Activated T-helper 1 cell treated with Interleukin-2 at 50 U/mL for 16 hours (primary cell): ENCODE measurements at places on chromosomes 2 and 18.

GRCh38 chr18:67285583-67285982 lies 230.9 kb downstream of the DSEL start:
- DNase-seq, result no peak

GRCh38 chr2:26477911-26478253 lies at the start of gene OTOF:
Gene OTOF, minus strand, starts transcription at chr2:26478124.
- no peak for DNase-seq

DNA sequence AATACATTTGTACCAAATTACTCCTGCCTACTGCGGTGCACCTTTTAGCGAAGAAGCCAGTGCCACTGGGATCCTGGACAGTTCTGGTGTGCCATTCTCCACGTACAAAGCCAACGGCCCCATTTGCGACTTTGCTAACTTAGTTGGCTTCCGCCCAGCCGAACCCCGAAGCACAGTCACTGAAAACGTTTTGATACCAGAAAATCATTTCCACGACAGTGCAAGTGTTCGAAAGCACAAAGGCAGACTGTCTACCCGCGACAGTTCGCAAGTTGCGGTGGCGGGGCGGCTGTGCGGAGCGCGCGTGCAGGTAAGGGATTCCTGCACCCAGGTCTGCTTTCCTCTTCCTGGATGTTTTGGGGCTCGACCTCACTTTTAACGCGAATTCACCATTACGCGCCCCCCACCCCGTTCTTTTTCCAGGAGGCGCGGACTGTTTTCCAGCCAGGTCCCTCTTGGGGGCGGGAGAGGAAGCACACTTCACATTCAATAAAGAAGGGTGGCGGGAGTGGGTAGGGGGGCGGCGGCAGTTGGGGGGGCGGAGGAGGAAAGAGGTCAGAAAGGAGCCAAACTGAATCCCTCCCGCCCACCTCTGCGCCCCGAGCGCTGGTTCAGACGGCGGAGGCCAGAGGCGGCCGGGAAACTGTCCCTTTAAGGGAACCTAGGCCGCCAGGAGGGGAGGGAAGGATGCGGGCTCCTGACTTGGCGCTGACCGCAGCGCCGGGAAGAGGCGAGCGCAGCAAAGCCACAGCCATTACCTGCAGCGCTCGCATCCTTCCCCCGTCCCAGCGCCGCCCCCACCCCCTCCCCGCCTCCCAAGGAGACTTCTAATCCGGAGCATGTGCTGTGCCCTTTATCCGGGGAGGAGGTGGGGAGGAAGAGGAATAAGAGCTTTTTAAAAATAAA lies 107.4 kb upstream of the KCTD1 start:
- no peak for DNase-seq

- DNase-seq, result no peak
Measured at GRCh38 chr2:121390082-121390692, 105.2 kb upstream of the TFCP2L1 start.

GRCh38 chr2:189515264-189515663 lies 65.3 kb downstream of the SLC40A1 start:
- DNase-seq, result no peak

- no peak for DNase-seq
Measured at GRCh38 chr2:161036926-161037325, 123.3 kb upstream of the TANK start.

DNA sequence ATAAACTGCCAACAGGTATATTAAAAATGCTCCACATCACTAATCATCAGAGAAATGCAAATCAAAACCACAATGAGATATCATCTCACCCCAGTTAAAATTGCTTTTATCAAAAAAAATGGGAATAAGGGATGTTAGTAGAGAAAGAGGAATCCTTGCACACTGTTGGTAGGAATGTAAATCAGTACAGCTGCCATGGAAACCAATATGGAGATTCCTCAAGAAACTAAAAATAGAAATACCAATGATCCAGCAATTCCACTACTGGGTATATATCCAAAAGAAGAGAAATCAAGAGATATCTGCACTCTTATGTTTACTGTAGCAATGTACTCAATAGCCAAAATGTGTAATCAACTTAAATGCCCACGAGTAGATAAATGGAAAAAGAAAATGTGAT lies 40.6 kb downstream of the ZRANB3 start:
- no peak for DNase-seq

DNA sequence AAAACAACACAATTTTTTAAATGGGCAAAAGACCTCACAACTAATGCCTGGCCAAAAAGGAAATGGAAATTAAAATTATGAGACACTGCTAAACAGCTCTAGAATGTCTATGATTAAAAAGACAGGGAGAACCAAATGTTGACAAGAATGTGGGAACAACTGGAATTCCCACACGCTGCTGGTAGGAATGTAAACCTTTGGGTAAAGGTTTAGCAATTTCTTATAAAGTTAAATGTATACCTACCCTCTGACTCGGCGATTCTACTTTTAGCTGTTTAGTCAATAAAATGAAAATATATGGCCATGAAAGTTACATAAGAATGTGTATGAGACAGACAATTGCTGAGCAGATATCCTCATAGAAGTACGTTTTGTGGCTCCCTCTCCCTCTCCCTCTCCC lies 60.9 kb downstream of the ATF2 start:
- DNase-seq, result no peak

GRCh38 chr18:58891776-58892175 lies 27.1 kb downstream of the ZNF532 start:
- DNase-seq, result no peak

- DNase-seq, result no peak
Measured at GRCh38 chr18:45316127-45316526, 299.1 kb upstream of the SLC14A2 start.

- no peak for DNase-seq
Measured at GRCh38 chr18:13712400-13713131, 13.8 kb downstream of the FAM210A start.

GRCh38 chr2:121256720-121257479 lies 28.1 kb downstream of the TFCP2L1 start:
- DNase-seq, result no peak

DNA sequence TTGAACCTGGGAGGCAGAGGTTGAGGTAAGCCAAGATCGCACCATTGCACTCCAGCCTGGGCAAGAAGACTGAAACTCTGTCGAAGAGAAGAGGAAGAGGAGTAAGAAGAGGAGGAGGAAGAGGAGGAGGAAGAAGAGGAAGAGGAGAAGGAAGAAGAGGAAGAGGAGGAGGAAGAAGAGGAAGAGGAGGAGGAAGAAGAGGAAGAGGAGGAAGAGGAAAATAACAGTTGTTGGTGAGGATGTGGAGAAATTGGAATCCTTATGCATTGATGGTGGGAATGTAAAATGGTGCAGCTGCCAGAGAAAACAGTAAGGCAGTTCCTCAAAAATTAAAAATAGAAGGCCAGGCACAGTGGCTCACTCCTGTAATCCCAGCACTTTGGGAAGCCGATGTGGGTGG lies 8.5 kb upstream of the NCL start:
- DNase-seq, result no peak

DNA sequence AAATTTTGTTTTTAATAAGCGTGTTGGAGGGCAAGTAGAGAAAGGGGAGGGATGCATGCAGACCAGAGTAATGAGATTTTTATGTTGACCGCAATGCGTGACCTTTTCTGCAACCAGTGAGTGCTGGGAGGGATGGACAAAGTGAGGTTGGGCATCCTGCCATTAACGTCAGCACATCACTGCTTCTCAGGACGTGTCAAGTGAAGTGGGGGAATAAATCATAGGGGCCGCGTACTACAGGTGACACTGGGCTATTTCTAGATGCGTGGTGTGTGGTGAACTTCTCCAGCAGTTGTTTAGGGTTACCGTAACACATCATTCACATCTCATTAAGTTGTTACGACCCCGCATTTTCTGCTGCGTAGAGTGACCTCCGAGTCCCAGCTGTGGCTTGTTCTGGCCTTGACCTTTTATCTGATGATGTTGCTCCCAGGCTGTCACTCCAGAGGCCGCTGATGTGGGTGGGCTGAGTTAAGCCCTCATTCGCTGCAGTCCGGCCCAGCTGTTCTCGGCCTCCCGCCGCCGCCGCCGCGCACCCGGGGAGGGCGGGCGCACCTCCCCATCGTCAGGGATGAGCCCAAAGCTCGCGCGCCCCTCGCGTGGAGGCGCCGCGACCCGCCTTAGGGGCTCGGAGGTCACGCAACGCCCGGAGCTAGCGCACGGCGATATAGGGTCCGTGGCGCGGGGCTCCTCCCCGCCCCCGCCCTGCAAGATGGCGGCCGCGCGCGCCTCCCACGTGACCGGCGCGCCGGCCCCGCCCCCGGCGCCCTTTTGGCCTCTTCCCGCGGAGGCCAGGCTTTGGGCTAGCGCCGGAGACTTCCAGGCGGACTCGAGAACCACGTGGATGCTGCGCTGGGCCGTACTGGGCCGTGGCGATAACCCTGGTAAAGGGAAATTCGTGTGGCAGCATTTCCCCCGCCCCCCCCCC lies 3.5 kb downstream of the ZCCHC2 start:
- DNase-seq, result peak; percentile 60
